Stimulated activated CD4-positive, alpha-beta T cell treated with anti-CD3 and anti-CD28 coated beads, Interleukin-2, amount 100 ng/mL, for 24 hours (primary cell): ENCODE measurements at places on chromosomes 3 and 15.

DNA sequence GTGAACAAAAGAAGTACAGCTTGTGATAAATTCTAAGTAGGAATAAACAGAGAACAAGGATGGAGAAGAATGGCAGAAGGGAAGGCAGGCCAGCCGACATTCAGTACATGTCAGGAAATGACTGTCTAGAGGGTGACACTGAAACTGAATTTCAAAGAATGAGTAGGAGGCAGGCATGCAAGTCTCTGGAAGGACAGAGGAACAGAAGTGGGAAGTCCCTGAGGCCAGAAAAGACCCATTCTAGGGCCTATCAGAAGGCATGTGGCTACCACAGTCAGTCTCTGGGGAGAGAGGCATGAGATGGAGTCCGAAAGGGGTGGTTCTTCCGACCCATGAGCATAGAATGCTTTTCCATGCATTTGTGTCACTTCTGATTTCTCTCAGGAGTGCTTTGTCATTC, 243.5 kb upstream of the UBE2E2 start:
- DNase-seq: no peak

DNA sequence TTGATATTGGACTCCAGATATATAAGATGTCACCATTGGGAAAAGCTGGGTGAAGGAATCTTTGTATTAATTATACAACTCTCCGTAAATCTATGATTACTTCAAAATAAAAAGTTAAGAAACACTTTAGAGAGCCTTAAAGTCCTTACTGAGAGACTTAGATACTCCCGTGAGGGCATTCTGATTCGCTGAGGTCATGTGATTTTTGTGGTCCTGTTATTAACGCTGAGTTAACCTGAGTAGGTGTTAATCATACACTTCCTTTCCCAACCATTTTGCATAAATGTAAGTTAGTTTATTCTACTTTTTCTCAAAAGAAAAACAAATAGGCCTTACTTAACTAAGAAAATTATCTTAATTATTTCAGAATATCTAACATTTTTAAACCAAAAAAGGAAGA, 67.1 kb upstream of the LMOD3 start:
- DNase-seq: no peak

- DNase-seq: no peak
Observed at GRCh38 chr3:105722943-105723556, 145.8 kb downstream of the CBLB start.

- DNase-seq: peak; percentile 75
Observed at GRCh38 chr15:66946578-66947164, 118.7 kb upstream of the SMAD3 start.

DNA sequence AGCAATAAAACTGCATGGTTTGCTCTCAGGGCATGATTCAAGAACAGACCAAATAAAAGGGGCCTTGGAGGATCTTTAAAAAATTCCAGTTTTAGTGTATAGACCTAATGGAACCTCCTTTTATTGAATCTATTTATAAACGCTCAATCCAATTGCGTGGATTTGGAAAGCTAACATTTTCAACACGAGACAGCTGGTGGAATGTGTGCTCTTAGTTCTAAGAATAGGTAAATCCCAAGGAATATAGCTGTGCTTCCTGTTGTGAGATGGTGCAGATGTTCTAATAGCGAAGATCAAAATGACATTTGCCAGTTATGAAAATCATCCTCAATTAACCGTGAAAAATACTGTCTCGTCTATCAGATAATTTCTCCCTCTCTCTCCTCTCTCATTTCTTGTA, 192.5 kb downstream of the ATP10A start:
- DNase-seq: no peak

GRCh38 chr3:131560795-131561194, 58.0 kb upstream of the MRPL3 start:
- no peak for DNase-seq

DNA sequence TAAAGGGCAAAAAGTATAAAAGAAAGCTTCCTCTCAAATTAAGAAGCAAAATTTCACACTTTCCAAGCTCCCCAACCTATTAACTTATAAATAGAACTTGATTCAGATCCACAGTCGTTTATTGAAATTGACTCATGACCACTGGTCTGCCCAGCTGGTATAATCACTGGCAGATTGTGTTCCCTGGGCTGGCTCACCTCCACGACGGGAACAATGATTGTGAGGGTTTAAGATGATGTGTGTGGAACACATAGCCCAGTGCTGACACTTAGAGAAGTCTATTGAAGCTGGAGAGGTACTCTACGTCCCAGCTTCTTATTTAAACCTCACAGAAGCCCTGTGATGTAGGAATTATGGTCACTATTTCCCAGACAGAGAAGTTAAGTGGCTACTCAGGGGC, 90.4 kb downstream of the MB21D2 start:
- DNase-seq: no peak

GRCh38 chr3:24004171-24004938, 59.3 kb downstream of the NR1D2 start:
- peak; percentile 18 for DNase-seq

DNA sequence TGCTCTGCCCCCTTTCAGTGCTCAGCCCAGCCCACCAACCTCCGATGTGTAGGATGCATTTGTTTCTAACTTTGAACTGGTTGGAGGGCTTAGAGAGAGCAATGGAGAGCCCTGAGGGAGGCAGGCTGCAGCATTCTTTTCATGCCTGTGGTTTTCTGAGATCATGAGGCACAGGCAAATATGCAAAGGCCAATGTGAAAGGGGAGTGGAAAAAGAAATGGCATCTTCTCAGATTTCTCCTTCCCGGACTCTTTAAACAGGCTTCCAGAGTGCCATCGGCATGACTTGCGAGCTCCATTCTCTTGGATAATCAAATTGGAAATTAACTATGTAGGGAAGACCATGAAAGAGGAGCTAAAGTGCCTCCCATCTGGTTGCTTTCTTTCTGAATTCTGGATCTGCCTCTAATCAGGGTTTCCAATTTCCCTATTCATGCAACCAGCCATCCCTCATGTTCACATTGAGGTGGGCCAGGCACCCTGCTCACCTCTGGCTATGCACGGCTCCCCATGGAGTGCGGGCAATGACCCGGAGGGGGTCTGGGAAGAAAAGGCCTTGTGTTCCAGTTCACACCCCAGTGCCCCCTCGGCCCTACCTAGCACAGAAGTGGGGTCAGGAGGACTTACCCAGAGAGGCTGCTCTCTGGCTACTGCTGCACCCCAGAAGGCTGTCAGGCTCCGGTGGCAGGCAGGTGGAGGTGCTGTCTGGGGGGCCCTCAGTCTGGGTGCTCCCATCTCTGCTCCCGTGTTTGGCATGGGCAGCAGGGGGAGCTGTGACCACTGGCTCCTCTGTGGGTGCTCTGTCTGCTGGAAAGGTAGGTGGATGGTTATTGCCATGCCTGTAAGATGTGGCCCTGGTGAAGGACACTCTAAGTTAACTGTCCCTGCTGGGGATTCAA, 16.1 kb downstream of the AMOTL2 start:
- DNase-seq: no peak

DNA sequence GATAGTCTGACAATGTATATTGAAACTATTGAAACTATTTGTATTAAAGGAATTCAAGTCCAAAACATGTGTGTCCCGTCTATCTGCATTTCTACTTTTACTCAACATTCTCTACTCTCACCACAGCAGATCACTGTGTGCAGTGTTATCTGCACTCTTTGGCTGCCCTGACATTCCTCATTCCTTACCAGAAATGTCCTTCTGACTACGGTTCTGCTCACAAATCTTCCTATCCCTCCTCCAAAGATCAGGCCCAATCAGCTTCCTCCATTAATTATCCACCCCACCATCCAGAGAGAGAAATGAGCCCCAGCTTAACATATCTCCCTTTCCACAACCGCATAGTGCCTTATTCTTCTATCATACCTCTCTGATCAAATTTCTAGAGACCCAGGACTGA, 94.7 kb downstream of the TBL1XR1 start:
- no peak for DNase-seq

- no peak for DNase-seq
Observed at GRCh38 chr15:23764306-23764705, 77.2 kb upstream of the NDN start.
